ENCODE measurements at places on chromosomes 4 and X.

- no peak for DNase-seq
Measured at GRCh38 chrX:123476611-123477219, 256.1 kb downstream of the THOC2 start.

DNA sequence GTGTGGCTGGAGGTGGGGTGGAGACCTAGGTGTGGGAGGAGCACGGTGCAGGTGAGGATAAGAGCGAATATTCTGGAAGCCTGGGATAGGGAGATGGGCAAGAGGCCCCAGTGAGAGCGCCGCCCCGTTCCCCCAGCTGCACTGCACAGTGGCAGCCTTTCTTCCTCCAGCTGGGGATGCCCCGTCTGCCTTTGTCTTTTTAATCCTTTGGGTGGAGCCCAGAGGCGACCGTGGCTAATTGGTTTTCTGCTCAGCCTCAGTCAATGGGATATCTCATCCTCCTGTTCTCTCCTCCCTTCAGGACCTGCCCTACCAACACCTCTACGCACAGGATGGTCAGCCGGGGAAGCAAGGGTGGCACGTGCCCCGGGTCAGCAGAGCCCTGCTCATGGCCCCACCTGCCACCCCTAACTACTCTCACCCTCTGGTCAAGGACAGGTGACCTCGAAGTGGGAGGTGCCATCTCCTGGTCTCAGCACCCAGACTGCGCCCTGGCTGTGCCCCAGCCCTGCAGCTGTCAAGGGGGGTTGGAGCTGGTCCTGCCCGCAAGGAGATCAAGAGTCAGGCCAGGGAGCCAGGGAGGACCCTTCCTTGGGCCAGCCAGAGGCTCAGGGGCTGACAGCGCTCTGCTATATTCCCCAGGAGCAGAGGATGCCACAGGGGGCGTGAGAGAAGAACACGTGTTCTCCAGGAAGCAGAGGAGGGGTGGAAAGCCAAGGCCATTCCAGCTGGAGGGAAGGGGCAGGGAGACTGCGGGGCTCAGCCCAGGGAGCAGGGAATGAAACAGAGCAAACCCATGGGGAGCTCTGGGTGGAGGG, 64.0 kb downstream of the ADRA2C start:
- DNase-seq: no peak

DNA sequence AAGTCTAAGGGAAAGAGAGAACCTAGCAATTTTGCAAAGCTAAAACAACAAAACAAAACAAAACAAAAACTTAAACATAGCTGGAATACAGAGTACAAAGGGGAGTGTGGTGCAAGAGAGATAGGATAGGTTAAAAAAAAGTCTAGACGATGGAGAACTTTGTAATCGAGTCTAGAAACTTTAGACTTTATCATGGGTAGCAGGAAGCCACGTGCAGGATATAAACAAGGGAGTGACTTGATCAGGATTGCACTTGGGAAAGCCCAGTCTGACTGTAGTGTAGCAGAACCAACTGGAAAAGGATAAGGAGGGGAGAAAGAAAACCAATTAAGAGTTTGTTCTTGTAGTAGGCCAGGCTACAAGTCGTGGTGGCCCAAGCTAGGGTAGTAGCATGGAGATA, 750.1 kb downstream of the RPA4 start:
- DNase-seq: no peak

GRCh38 chrX:7926501-7926900, 712 bp downstream of the PNPLA4 start:
- DNase-seq: no peak

- no peak for DNase-seq
Measured at GRCh38 chrX:47484885-47485284, 1.9 kb upstream of the ZNF41 start.

GRCh38 chrX:20350596-20350995, 83.9 kb upstream of the RPS6KA3 start:
- no peak for DNase-seq

- DNase-seq: no peak
Measured at GRCh38 chrX:37684426-37684825, 1.2 kb upstream of the XK start.

All from stimulated activated CD8-positive, alpha-beta memory T cell treated with anti-CD3 and anti-CD28 coated beads, Interleukin-7, amount 100 ng/mL, for 1 hour (primary cell).